ENCODE measurements at places on chromosomes 2 and 18.

GRCh38 chr2:113754160-113754559 lies 2.3 kb downstream of the SLC35F5 start:
- DNase-seq, result no peak

GRCh38 chr2:176895158-176895557 lies 317.4 kb upstream of the HNRNPA3 start:
- DNase-seq, result no peak

- no peak for DNase-seq
These were observed 56.6 kb downstream of the STK39 start for GRCh38 chr2:168190590-168191336.

- DNase-seq, result no peak
These were observed 207.5 kb downstream of the SEPTIN10 start for GRCh38 chr2:109406301-109406700.

- DNase-seq, result no peak
These were observed 19.8 kb downstream of the VPS4B start for GRCh38 chr18:63402246-63403162.

- no peak for DNase-seq
These were observed 11.4 kb upstream of the ZAP70 start for GRCh38 chr2:97701851-97702465.

Data from effector CD4-positive, alpha-beta T cell (primary cell).